Hematopoietic multipotent progenitor cell treated with erythropoietin and hydrocortisone succinate and interleukin-3 and kit ligand, for 17 days (in vitro differentiated cells): ENCODE measurements at places on chromosomes 13 and 19.

GRCh38 chr13:53159431-53159830, 130.8 kb downstream of the OLFM4 start:
- no peak for DNase-seq

GRCh38 chr13:97948041-97948440, 5.4 kb upstream of the IPO5 start:
- no peak for DNase-seq

- no peak for DNase-seq
These were observed 5.3 kb upstream of the FFAR1 start for GRCh38 chr19:35342430-35342829.

DNA sequence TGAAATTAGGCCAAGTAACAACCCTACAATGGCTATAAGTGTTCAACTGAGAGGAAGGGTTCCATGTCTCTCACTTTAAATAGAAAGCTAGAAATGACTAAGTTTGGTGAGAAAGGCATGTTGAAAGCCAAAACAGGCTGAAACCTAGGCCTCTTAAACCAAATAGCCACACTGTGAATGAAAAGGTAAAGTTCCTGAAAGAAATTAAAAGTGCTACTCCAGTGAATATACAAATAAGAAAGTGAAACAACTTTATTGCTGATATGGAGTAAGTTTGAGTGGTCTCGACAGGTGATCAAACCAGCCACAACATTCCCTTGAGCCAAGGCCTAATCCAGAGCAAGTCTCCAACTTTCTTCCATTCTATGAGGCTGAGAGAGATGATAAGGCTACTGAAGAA, 209.6 kb downstream of the KLF12 start:
- DNase-seq: no peak

GRCh38 chr19:34298891-34299520, 44.7 kb downstream of the GARRE1 start:
- DNase-seq: no peak

- no peak for DNase-seq
These were observed 815.6 kb downstream of the UQCRFS1 start for GRCh38 chr19:28397306-28397705.
